ENCODE measurements at places on chromosomes 16 and 17. TPM values are rescaled to one million over a fixed set of nuclear protein-coding genes. Genes with fewer than 3 reads are reported as not detected.

Gene SPG7
- 63.1 TPM for total RNA-seq

DNA sequence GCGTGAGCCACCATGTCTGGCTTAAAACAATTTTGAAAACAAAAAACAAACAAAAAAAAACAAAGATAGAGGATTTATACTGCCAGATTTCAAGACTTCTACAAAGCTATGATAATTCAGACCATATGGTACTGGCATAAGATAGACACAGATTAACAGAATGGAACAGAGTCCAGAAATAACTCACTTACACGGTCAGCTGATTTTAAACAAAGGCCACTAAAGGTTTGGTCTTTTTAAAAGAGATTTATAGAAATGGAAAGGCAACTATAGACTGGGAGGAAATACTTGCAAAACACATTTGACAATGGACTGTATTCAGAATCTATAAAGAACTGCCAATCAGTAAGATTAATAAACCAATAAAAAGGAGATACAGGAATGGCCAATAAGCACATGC is 48.6 kb upstream of the MNT start:
- no peak for DNase-seq

Gene SEPTIN12
- not detected for total RNA-seq

Gene FNDC8
- not detected for total RNA-seq

- DNase-seq = no peak
Measured at GRCh38 chr17:4769628-4770027, 2.1 kb upstream of the TM4SF5 start.
